ENCODE measurements at places on chromosomes 4 and X. TPM values are rescaled to one million over a fixed set of nuclear protein-coding genes. Genes with fewer than 3 reads are reported as not detected.
A peak's percentile ranks its signal among the peaks of the same experiment; 100 is the strongest.

GRCh38 chrX:104318330-104319009, 63.7 kb upstream of the ESX1 start:
- DNase-seq: no peak

DNA sequence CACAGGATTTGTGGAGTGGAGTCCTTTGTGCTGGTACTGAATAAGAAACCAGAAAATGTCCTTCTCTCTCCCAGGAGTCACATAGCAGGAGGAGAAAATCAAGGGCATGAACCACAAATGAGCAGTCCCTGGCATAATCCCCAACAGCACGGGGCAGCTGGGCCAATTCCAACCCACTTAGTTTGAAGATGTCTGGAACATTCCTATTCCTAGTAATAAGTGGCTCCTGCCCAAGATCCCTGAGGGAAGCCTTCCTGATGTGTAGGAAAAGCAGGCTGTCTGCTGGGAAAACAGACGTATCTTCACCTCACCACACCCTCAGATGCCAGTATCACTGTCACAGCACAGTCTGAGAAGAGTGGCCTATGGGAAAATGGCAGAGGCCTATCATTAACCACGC, 182.8 kb upstream of the MAP3K15 start:
- no peak for DNase-seq

TRO gene
- total RNA-seq: 0.08 TPM

DNA sequence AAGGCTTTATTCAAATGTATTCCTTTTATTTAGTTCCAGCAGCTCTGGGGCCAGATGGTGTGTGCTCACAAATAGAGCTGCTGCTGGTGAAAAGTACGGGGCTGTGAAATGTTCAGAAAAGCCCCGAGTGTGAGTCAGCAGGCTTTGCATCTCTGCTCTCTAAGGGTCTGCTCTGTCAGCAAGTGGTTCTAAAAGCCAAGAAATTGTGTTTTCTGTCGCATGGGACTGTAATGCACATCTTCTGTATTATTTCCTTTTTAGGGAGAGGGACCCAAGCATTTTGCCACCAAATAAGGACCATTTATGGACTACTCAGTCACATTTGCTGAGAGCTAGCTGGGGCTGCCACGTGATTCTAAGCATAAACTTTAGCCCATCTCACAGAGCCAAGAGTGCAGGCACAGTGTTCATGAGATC, 82.9 kb upstream of the NHS start:
- DNase-seq: no peak

- DNase-seq: no peak
Measured at GRCh38 chr4:102403116-102403515, 57.8 kb upstream of the SLC39A8 start.

DNA sequence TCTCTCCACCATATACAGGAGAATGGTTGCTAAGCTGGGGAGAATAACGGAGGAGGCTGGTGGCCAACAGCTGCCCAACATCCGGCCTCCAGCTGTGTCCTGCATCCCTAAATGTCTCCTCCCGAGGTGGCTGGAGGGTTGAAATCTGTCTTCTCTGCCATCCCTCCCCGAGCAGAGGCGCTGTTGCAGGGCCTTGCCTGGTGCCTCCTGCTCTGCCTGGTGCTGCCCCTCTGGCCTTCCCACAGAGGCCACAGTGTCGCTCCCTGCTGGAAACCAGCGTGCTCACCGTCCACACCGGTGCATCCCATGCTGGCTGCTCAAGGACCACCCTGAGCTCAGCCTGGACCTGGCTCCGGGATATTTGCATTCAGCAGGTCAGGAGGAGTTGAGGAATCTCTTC, 115.2 kb downstream of the ENPP6 start:
- no peak for DNase-seq

DNA sequence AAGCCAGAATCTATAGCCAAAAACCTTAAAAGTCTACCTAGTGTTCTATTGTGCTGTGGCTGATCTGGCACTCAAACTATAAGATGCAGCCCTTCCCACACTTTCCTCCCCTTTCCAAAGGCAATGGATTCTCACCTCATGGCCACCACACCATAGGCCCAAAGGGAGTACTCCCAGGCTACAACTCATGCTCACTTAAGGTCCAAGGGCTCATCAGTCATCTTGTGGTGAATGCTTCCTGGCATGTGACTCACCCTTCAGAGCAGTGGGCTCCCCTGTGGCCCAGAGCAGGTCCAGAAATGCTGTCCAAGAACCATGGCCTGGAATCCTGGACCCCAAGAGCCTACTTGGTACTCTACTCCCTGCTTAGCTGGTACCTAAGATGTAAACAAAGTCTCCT, 181.0 kb downstream of the CHRDL1 start:
- no peak for DNase-seq

DNA sequence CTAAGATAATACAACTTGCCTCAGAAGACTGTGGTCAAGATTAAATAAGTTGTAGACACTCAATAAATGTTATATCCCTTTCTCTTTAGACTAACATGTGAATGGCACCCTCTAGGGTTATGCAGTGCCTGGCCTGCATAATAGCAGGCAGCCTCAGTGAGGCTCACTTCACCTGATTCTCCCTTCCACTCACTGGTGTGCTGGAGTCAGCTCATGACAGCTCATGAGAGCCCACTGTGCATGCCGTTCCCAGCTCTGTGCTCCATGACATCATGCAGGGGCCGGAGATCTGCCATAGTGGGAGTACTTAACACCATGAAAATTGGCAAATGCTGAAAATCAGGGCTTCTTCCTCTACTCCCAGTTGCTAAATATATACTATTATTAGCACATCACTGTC, 64.5 kb downstream of the TEC start:
- DNase-seq: no peak

GRCh38 chrX:29617725-29618124, 597.6 kb upstream of the MAGEB2 start:
- no peak for DNase-seq

- DNase-seq: no peak
Measured at GRCh38 chr4:24855741-24856140, 57.1 kb downstream of the CCDC149 start.

DNA sequence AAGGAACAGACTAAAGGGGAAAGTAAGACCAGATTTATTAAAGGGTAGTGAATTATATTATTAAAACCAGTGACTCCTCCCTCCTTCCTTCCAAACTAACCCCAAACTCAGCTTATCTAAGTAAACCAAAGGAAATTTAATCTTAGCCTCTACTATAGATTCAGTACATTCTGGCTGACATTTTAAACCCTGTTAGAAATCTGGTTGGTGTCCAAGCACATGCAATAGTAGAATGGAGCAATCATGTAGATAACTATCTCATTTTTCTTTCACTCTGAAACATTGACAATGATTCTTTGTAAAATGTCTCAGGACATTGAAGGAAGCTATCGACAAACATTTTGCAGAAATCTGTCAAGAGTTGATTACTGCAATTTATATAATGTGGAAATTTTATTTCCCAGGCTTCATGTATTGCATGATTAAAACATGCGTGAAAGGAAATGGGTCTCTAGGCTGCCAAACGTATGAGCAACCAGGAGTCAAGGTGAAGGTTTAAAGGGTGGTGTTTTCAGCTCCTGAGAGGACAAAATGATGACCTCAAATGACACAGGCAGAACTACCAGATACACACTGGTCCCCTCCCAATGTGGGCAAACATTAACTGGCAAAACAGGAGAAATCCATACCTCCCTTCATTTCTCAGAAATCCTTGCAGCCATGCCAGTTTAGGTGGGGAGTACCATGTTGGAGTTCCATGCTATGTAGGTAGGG, 58.2 kb upstream of the RBM47 start:
- DNase-seq: no peak

GRCh38 chr4:4730249-4730648, 129.2 kb upstream of the MSX1 start:
- DNase-seq: no peak

DNA sequence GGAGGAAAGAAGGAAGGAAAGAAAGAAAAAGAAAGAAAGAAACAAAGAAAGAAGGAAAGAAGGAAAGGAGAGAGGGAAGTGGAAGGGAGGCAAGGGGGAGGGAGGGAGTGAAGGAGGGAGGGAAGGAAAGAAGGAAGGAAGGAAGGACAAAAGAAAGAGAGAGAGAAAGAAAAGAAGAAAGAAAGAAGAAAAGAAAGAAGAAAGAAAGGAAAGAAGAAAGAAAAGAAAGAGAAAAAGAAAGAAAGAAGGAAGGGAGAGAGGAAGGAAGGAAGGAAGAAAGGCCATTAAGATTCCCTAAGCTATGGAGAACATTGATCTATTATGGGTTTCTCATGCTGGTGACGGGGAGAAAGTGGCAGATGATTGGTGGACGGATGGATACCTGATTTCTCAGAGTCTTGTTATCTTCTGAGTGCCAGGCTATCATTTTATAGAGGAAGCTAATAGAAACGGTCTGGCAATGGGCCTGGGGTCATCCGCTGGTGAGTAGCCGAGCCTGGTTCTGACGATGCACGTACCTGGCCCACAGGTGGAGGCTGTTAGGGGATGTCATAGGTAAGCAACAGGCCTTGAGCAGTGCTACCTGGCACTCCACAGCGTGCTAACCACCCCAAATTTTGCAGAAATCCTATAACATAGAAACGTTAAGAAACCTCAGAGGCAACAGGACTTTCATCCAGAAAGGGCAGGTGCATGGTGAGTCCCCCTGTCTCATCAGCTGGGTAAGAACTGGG, 142.9 kb downstream of the SHOX start:
- DNase-seq: no peak

DNA sequence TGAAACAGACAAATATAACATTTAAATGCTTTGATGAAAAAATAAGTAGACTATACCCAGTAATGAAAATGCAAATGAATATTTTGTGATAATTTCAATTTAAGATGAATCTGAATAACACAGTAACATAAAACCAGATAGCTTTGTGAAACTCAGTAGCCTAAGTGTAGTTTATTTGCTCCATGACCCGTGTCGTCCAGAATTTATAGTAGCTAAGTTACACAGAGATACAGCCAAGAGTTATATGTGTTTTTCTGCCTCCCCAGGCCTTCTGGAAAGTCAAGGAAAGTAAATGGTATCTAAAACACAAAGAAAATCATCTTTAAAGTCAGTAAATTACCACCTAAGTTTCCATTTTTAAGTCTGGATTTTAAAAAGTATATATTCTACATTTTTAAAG, 26.7 kb downstream of the HPGD start:
- DNase-seq: no peak

DNA sequence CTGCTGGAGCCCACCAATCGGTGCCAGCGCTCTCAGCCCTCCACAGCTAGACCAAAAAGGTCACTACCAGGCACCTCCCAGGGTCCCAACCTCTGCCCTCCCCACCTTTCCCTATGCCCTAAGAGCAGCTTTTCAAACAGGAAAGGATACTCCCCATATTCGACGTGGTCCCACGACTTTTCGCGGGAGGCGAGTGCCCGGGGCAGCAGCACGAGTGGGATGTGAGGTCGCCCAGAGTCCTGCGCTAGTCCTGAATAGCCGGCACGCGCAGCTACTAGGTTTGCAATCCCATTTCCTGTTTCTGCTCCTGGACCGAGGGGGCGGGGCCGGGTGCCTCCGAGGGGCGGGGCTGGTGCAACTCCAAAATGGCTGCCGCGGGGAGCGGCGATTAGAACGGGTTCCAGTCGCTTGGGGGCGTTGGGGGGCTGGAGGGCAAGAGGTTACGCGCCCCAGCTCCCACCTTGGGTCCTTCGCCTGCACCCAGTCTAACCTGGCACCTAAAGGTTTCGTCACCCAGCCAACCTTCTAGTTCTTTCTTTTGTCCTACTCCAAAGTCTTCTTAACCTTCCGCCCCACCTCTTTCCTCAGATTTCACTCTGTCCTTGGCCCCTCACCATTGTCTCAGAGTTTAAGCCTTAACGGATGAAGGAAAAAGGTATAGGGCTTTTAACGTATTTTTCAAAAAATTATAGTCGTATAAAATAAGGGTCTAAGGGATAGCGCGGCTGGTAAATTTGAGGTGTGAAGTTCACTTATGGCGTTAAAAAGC, 85.0 kb upstream of the TENT5D start:
- peak; percentile 12 for DNase-seq

CC2D2A gene
- 2.3 TPM for total RNA-seq

DNA sequence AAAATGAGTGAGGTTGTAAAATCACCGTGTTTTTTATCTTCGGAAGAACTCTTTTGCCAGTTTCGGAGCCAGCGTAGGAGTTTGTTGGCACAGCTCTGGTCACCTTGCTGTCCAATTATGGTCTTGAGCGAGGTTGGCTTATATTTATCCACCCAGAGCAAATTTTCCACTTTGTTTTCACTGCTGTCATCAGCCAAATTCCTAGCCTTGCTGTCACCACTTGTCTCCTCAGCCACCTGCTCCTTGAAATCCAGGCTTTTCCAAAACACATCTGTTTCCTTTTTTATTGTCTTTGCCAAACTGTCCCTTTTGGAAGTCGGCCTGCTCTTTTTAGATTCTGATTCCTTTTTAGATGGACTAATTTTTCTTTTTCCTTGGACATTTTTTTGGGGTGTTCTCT, 57.6 kb downstream of the RFC1 start:
- DNase-seq: no peak

DNA sequence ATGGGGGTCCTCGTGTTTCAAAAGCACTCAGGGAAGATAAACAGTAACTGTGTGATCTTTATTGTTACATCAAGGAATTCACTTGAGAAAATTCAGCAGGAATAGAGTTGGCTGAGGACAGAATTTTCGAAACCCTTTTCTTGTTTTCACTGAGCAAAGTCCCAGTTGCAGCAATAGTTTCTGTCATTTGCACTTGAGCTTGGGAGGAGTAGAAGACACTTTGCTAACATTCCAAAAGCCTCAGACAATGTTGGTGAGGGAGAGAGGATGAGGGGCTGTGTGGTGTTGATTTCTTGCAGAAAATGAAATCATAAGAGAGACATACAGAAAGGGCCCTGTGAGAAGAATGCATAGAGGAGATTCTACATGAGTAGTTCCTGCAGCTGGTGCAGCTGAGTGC, 151.9 kb upstream of the DIPK2B start:
- DNase-seq: no peak

SEPTIN11 gene
- 38.2 TPM for total RNA-seq

- DNase-seq: no peak
Measured at GRCh38 chr4:138596896-138597295, 354.7 kb upstream of the SLC7A11 start.

DNA sequence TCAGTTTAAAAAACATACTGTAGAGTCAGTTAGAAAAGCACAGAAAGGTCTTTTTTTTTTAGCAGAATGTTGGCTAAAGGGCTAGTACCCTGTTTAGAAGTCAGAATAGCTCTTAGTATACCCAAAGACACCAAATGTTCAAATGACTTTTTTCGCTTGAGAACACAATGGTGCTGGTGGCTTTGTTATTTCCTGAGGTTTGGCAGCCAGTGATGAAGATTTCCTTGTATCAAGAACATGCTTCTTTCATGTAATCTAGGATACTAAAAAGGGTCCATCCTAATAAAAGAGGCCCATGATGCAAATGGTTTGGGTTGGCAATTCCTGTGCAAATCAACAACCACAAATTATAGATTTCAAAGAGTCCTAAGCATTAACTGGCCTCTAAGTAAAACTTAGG, 21.1 kb upstream of the CD40LG start:
- DNase-seq: no peak

IL3RA gene
- total RNA-seq: 3.0 TPM

- no peak for DNase-seq
Measured at GRCh38 chr4:13920111-13920875, 292.8 kb upstream of the BOD1L1 start.

GRCh38 chr4:5710961-5711478, at the start of gene EVC:
Gene EVC, plus strand, starts transcription at chr4:5711201. Its CDS starts 180 bp downstream, at chr4:5711381.
- peak; percentile 96 for DNase-seq
